A673 (cell line): ENCODE measurements at places on chromosomes 11 and 22. TPM values are rescaled to one million over a fixed set of nuclear protein-coding genes. Genes with fewer than 3 reads are reported as not detected.

The BATF2 gene
- total RNA-seq = not detected in 2 replicates

The TIMM10 gene
- 165 and 176 TPM in 2 replicates for total RNA-seq

The PTPN5 gene
- 0.21 and 0.26 TPM in 2 replicates for total RNA-seq

DNA sequence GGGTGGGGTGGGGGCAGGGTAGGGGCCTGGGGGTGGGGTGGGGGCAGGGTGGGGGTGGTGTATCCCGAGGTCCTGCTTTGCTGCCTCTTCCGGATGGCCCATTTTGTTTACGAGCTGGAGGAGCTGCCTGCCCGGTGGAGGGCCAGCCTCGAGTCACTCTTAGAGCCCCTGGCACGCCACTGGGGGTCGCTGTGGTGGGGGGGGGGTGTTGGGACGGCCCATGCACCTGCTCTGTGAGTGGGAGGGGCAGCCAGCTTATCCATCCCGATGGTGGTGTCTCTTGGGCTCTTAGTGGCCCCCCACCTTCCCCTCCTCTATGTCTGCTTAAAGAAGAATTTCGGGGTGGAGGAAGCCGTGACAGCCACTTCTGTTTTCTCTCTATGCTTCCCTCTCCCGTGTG is 24.6 kb downstream of the MRGPRD start:
- no peaks in the 10 kb centered on the region for H3K4me1 ChIP-seq
- H3K36me3 ChIP-seq = no peaks in the 10 kb centered on the region
- no peak overlapping the region for H3K4me3 ChIP-seq

DNA sequence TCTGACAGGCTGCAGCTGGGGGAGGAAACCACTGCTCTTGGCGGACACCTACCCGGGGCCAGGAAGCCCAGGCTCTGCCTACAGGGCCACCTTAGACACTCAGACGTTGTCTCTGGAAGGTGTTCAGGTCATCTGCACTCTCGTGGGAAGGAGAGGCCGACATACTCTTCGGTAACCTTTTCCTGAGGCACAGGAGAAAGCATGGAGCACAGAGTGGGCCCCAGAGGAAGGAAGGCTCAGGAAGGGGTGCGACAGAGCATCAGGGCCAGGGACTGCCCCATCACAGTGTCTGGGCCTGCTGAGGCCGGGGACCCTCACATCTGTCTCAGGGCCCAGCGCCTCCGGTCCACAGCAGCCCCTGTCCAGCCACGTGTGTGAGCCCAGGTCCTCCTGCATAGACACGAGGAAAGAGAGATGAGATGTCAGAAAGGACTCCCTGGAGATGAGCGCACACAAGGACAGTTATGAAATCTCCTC is 18.2 kb upstream of the TUB start:
- no peaks in the 10 kb centered on the region for H3K4me1 ChIP-seq
- H3K27me3 ChIP-seq = no peaks in the 10 kb centered on the region
- no peak overlapping the region for H3K4me3 ChIP-seq
- no peak overlapping the region for H3K27ac ChIP-seq

- no peaks in the 10 kb centered on the region for H3K27me3 ChIP-seq
- H3K27ac ChIP-seq = peak overlapping the region; percentile 10
- H3K36me3 ChIP-seq = no peaks in the 10 kb centered on the region
These were observed 471 bp upstream of the AHNAK start for GRCh38 chr11:62546929-62547625.

- DNase-seq = peak; percentile 98
- no peak overlapping the region for H3K27ac ChIP-seq
- peaks cover 12% of the 10 kb centered on the region for H3K27me3 ChIP-seq
- H3K4me3 ChIP-seq = no peak overlapping the region
These were observed 3.9 kb upstream of the CRY2 start for GRCh38 chr11:45843158-45843924.
